ENCODE measurements at places on chromosomes 2 and 18.

DNA sequence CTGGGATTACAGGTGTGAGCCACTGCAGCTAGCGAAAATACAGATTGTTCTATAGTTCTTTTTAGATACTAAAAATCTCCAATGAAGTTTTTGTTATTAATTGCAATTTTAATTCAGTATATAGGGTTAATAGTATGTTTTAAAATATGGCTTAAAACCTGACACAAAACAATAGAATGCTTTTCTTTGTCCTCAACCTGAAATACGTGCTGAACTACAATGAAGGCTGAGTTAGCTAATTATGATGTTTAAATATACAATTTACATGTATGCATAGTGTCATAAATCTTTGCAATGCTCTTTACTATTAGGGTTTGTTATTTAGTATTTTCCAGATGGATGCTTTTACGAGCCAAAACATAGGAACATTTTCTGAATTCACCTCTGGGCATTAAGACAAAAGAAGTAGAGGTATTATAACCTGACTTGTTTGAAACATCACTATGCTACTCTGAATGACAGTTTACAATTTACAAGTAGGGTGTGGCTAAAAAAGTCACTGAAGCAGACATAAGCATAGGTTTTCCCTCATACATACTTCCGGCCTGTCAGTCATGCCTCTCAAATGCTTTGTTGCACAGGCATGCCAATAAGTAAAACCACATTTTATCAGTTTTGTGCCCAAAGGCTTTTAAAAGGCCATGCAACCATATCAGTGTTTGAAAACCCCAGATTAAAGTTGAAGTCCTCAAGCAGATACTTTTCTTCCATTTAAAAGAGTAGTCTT lies 168.3 kb downstream of the OTX1 start:
- peak; percentile 13 for DNase-seq

DNA sequence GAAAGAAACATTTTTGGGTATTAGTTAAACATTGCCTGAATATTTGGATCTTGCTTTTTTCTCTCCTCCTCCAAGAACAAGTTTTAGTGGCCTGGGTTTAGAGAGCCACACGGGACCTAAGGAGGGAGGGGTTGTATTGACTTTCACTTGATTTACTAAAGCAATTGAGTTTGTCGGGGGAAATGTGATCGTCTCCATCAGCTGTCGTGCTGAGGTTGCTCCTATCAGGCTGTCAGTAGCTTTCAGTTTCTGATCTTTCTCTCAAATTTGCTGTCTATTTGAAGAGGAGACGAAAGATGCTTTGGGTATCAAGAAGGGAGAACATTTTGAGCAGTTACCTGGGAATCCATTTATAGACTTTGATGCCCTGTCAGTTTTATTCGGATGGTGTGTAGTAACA lies 106.0 kb downstream of the SETBP1 start:
- no peak for DNase-seq

DNA sequence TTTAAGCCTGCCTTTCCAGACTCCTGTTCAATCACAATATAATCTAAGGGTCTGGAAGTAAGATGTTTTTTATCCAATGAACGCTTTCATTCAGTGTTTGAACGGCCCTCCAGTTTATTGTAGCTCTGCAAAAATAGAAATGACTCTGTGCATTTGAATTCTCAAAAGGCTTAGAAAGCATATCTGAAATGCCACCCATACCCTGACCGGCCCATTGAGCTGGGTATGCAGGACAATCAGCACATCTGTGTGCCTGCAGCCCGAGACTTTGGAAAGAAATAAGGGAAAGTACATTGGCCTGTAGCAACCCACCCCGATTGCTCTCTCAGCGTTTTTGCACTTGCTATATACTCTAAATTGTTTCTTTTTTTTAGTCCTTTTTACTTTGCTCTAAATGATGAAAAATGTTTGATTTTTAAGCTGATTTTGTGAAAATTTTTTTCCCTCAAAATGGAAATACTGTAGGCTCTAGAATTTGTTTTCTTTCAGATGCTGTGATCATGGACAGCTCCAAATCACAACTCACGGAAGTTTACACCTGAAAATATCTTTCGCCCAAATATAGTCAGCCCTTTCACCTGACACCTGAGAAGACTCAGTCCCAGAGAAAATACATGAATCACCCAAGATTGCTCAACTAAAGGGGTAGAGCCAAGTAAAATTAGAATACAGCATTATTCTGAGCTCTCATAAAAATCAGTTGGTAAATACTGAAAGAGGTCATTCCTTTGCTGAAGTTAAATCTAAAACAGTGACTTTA lies 194.5 kb upstream of the SIX3 start:
- peak; percentile 70 for DNase-seq

GRCh38 chr18:2337552-2338141 lies 233.7 kb downstream of the METTL4 start:
- DNase-seq, result no peak

- DNase-seq, result no peak
Observed at GRCh38 chr2:187956906-187957534, 334.7 kb upstream of the GULP1 start.

GRCh38 chr2:185299867-185300266 lies 438.7 kb upstream of the FSIP2 start:
- no peak for DNase-seq

GRCh38 chr18:10846657-10847407 lies 302.5 kb downstream of the PIEZO2 start:
- DNase-seq, result no peak

- DNase-seq, result no peak
Observed at GRCh38 chr18:61308004-61308403, 25.2 kb upstream of the CDH20 start.

- no peak for DNase-seq
Observed at GRCh38 chr18:62018759-62019041, 125.9 kb upstream of the RNF152 start.

DNA sequence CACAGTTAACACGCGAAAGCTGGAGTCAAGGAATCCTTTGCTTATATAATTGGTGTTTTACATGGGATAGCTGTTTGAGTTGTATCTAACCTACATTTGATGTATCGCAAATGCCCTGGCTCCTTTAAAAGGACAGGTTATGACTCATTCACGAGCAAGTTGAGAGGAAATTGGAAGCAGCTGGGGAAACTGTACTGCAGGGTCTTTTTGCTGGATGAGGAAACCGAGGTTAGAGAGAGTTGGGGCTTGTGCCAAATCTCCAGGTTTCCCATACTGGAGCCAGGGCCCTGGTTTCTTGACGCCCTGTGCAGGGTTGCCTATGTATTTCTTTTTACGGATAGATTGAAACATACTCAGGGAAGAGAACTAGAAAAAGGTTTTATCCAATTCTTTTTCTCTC lies 60.0 kb upstream of the SPTBN1 start:
- DNase-seq, result peak; percentile 12

GRCh38 chr2:236861944-236862343 lies 223.7 kb upstream of the COPS8 start:
- DNase-seq, result no peak

DNA sequence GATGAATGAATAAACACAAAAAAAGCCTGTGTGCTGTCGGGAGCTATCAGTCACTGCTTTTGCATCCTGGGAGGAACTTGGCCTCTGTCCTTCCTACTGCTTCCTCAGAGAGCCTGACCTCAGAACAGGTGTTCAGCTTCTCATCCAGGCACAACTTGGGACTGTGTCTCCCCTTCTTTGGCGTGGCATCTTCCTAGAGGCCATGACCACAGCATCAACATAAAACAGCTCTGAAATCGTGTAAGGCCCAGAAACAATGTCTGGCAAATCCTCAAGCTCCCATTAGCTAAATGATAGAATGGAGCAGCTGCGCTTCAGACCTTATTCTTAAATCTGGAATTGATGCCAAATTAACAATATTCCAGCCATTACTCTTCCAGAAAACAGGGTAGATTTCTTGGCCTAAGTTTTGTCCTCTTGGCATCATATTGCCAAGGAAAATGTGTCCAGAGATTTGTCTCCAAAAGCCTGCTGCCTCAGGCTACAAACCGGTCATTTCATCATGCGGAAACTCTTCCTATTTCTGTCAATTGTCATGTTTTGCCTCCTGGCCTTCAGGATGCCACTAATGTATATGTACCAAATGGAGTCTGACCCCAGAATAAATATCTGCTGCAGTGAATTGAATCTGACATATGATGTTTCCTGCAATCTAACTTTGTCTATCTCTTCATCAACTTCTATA lies 53.2 kb upstream of the RAB27B start:
- no peak for DNase-seq

DNA sequence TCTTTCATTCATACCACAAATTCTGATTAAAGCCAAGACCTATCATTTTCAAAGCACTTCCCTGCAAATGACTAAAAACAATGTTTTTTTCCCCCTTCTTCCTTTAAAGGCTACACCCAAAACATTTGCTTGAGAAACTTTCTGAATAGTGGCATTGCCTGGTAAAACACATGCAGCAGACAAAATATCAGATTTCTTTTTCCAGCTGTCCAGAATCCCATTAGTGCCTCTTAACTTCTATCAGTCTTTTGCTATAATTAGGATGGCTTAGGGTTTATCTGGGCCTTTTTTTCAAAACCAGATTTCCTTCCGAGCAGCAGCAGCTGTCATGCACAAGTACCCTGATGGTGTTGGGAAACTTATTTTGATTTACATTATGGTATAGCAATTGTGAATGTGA lies 50.6 kb downstream of the ALPK2 start:
- no peak for DNase-seq

- no peak for DNase-seq
Observed at GRCh38 chr2:157871415-157871814, 4.7 kb downstream of the ACVR1 start.

- no peak for DNase-seq
Observed at GRCh38 chr2:223870840-223871611, 33.6 kb upstream of the AP1S3 start.

DNA sequence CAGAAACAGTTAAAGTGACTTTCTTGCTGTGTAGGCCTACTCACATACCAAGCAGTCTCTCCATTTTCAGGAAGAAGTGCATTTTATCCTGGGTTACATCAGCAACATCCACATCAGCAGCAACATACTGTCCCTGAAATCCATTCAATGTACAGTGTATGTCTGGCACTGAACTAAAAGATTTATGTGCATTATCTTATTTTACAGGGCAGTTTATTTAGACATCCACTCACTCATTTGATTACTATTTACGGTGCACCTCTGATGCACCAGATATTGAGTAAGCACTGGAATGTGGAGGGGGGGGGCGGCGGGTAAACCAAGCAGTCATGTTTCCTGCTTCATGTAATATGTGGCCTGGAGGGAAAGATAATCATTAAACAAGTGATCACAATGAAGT lies 1128.2 kb downstream of the BCL11A start:
- DNase-seq, result peak; percentile 32

Measured in RWPE1 (cell line).